ENCODE measurements at places on chromosomes 1 and 21.

- no peak for DNase-seq
These were observed 41.4 kb upstream of the GOLT1A start for GRCh38 chr1:204255225-204255624.

DNA sequence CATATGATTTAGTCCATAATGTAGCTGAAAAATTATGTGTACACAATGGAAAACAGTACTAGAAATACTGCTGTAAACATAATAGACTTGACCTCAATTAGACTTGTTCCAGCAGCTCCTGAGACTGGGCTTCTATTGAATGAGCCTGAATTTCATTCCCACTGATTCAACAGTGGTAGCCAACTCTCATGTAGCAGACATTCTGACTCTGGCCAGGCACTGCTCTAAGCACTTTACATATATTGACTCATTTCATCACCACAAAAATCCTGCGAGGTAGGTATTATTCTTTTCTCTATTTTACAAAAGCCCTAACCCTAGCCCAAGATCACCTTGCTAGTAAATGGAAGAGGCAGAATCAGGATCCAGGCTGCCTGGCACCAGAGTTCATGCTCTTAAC is 12.8 kb upstream of the CTSS start:
- DNase-seq = no peak

DNA sequence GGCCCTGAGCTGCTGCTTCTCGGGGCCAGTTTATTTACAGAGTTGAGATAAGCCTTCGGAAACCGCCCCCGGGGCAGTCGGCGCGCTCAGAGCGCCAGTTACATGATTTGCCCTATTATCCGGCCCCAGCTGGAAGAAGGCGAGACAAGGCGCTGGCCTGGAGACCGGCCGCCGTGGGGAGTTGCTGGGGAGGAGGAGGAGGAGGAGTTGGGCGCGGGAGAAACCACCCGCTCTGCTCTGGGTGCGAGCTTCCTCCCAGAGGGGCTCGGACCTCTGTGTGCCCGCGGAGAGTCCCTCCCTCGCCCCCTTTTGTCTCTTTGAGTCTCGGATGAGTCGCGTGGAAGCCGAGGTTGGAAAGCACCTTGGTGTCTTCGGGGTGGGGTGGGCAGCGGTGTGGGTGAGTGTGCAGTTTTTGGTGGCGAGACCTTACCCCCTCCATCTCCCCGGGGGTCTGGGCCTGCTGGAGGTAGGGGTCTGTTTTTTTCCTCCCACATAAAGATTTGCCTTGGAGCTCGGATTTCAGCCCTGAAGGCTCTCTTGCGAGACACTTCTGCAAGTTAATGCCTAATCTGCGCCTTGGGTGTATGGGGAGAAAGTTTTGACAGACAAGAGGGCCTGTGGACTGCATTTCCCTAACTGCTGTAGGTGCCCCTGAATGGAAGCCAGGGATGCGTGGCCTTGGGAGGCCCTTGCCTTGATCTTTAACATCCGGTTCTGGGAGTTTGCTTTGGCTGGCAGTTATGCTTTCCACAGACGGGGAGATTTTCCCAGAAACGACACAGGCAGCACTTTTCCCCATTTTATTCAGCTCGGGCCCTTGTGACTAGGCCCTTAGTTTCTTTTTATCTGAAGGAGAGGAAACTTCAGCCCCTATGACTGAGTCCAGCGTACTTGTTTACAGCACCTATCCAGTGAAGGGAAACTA is 80.0 kb downstream of the NDUFS5 start:
- peak; percentile 39 for DNase-seq

GRCh38 chr21:32719085-32719484 is 8.7 kb downstream of the SYNJ1 start:
- no peak for DNase-seq

DNA sequence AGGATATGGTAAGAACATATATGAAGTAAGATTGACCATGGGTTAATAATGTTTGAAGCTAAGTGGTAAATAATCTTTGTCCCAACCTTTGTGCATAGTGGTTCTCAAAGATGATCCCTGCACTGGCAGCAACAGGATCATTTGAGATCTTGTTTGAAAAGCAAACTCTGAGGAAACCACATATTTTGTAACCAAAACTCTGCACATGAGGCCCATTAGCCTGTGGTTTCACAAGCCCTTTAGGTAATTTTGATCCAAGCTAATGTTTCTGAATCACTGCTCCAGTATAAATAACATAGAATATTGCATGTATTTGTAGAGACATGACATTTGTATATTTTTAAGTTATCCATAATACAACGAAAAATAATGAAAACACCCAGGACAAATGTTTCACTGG is 147.9 kb upstream of the RGS18 start:
- DNase-seq = no peak

GRCh38 chr1:246262281-246262680 is 244.8 kb downstream of the SMYD3 start:
- DNase-seq = no peak

- DNase-seq = no peak
These were observed 260.1 kb upstream of the SPAG17 start for GRCh38 chr1:118445156-118445555.

GRCh38 chr1:6463120-6463412 is 2.9 kb downstream of the TNFRSF25 start:
- DNase-seq = no peak

DNA sequence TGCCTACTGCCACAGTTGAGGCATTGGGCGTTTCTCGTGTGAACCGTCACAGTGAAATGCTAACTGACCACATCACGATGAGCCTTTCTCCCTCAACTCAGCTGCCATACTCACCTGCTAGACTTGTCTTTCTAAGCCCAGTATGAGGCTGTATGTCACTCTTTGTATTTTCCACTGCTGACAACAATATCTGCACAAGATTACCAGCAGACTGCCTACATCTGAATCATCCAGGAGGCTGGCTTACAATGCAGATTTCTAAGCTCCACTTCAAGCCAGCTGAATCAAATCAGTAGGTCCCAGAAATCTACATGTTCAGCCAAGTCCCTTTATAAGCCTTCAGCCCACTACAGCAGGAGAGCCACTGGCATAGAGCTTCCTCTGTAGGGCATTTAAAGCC is 355.0 kb upstream of the DUSP10 start:
- no peak for DNase-seq

DNA sequence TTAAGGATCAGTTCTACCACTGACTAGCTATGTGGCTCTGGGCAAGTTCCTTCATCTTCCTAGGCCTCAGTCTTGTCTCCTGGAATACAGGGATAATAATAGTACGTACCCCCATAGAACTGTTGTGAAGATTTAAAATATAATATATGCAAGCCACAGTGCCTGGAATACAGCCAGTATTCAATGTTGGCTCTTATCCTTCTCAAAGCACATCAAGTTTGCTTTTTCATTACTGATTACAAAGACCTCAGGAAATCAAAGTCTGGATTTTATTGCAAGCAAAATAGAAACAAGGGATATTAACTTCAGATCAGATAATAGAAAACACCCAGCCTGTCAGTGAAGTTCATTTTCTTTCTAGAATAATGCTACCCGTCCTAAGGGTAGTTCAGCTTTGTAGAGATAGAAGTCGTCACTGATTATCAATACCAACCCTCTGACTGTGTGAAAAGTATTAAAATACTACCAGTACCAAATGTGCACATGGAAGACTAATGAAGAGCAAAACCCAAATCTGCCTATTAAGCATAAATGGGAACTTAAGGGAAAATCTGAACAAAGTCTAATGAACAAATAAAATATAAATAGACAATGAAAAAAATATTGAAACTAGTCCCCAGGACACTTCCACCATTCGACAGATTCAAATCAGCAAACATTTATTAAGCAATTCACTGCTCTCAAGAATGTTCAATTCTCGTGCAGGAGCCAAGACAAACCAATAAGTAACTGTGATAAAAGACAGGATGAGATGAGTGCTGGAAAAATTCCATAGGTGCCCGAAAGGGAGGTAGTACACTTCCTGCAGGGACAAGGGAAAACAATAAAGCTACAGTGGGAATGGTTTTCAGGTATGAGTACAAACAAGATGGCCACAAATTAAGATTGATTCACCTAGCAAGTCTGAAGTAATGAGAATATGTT is 206.2 kb downstream of the SMYD3 start:
- no peak for DNase-seq

DNA sequence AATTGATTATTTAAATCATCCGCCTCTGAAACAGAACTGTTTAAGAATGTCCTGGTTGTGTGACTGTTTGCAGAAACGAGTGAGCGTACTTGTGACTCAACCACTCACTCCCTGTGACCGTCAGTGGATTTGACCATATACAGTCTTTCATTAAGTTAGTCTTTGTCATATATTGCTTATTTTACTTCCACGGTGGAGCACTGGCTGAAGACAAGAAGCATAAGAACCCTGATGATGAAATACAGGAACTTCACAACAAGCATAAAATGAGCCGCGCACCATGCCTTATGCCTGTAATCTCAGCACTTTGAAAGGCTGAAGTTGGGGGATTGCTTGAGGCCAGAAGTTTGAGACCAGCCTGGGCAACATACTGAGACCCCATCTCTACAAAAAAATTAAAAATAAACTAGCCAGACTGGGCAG is 194.0 kb downstream of the TOMM20 start:
- DNase-seq = no peak

DNA sequence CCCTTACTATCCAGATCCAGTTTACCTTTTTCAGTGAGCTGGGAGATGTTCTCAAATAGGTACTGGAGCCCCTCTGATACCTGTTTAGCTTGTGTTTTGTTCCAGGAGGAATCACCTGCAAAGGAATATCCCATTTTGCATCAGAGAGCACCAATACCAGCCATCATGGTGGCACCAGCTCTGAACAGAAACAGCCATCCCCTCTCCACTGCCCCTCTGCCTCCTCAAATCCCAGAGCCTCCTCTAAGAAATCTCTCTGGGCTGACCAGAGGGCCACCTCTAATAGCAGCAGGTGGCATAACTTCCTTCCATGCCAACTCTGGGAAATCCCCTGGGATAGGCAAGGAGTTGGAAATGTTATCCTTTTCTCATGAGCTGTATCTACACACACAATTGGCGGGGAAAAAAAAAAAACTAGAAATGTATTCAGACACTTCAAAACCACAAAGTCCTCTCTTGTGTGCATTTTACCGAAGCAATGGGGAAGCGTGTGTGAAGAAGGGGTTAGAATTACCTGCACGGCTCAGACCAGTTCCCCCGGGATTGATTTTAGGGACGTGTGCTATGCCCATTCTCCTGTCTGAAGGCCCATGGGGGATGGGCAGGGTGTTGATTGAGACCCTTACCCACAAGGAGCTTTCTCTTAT is 2.4 kb downstream of the PGLYRP4 start:
- no peak for DNase-seq

DNA sequence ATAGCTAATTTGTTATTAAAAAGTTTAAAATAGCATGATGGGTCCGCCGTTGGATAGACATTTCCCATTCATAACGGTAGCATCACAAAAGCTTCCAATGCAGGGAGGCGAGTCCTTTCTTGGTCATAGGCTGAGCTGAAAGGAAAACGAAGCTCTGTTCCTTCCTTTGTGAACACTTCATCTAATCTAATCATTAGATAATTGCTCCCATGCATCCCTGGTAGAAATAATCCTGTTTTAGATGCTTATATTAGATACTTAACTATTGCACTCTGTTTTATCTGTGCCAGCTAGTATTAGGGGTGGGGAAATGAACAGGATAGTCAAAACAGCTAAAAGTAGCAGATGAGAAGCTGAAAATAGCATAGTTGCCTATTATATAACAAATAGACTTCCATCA is 215.0 kb downstream of the SLC35F3 start:
- no peak for DNase-seq

GRCh38 chr1:227308367-227309336 is 9.6 kb downstream of the CDC42BPA start:
- no peak for DNase-seq

DNA sequence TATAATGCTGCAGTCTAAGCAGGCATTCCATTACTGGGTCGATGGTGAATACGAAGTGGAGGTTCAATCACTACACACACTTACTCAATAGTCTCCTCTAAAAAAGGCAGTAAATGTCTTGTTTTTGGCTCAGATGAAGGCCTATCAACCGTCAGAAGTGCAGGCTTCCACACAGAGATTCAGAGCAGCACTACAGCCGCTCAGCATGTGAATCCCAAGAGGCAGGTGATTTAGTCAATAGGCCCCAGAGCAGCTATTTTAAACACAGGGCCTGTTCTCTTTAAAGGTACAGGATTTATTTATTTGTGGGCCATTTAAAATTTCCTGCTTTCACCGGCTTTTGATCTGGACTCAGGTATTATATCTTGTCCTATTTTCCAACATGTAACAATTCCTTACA is 293.7 kb downstream of the RGS7 start:
- DNase-seq = no peak

DNA sequence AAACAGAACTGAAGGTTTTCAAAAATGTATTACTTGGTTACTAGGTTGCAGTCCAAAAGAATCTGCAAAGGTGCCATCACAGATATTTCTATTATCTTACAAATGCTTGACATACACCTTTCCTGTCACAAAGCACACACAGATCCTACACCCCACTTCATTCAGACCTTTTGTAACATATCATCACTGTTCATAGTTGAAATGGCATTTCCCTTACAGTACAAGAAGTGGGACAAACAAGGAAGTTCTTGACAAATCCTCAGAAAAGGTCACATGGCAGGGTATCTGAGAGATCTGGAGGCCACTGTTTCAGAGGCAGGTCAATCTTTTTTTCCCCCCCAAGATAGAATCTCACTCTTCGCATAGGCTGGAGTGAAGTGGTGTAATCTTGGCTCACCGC is 21.3 kb downstream of the TOR1AIP2 start:
- DNase-seq = no peak

DNA sequence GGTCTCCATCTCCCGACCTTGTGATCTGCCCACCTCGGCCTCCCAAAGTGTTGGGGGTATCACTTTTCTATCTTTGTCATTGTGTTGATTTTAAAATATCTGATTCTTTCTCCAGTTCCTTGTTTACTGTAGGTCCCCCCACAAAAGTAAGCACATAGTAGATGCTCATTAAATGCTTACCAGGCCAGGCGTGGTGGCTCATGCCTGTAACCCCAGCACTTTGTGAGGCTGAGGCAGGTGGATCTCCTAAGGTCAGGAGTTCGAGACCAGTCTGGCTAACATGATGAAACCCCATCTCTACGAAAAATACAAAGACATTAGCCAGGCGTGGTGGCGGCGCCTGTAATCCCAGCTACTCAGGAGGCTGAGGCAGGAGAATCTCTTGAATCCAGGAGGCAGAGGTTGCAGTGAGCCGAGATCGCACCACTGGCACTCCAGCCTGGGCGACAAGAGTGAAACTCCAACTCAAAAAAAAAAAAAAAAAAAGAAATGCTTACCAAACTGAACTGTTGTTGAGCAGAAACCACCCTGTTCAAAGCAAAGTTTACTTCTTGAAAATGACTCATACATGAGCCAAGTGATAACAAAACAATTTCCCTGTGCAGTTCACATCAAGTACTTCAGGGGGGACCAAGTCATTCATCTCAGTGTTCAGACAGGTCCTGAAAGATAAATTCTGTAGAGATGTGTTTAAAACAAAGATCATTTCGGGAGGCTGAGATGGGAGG is 24.3 kb upstream of the NID1 start:
- DNase-seq = no peak

DNA sequence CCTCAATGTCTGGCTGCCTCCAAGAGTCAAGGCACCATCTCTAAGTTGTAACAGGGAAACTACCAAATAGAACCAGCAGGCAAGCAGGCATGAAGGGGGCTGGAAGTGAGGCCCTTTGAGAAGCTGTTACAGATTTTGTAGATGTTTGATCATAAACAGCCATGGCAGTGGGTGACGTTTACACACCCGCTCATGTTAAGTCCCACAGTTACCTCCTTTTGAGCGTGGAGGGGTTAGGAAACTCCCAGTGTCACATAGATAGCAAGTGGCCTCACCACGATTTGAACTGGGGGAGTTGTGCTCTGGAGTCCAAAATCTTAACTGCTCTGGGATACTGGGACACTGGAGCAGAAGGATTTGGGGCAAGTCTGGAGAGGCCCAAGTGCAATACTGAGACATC is 192.4 kb downstream of the HIVEP3 start:
- no peak for DNase-seq

GRCh38 chr1:61533546-61533945 is 191.4 kb downstream of the TM2D1 start:
- no peak for DNase-seq
